GM12891 (cell line): ENCODE measurements at places on chromosomes 5 and 9.

GRCh38 chr5:177569894-177570293, 15.5 kb upstream of the FAM193B start:
- no peak for DNase-seq

GRCh38 chr9:38413283-38413682, 11.0 kb downstream of the IGFBPL1 start:
- DNase-seq: no peak

DNA sequence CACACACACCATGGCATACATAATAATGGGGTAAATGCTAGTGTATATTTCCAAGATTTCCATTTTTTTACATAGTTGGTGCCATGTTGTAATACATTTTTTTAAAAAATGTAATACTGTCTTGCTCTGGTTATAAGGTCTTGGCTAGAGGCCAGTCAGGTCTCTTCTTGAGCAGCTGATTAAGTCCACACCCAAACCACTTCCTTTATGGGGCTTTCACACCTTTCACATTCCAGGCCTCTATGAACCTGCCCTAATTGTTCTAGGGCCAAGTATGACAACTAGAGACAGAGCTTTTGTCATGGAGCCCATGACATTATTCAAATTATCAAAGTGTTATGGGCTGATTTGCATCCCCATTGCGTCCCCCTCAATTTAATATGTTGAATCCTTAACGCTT, 495.6 kb upstream of the CTNND2 start:
- no peak for DNase-seq

GRCh38 chr9:128136816-128137793, 9.6 kb upstream of the PTGES2 start:
- DNase-seq: no peak

DNA sequence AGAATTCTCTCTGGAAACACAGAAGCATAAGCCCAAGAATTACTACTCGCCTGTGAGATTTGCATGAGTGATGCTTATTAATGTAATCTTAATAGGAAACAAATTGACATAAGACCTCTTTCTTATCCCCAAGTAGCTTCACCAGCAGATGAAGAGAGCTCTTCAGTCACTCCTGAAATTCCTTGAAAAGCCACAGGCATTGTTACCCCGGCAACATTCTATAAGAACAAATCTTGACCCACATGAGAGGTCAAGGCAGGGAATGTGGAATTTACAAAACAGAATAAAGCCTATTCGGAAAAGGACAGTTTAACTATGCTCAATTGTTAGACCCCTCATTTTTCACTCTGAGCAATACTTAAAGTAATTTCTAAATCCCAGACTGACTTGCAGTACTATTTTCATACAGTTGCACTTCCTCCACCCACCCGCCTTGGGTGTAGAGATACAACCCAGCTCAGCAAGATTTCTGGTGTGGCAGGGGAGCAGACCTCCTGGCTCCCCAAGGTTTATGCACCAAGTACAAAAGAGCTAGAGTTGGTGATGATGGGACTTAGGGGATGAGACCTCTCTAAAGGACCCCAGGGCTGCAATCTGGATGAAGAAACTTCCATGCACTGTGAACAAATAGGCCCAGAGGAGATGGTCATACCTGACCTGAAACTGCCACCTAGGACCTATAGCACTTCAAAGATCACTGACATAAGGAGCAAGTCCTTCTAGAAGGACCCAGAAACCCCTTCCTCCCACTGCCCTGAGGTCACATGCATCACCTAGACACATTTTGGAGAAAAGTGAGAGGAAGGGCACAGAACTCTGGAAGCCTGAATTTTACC, 242.1 kb downstream of the ZNF608 start:
- DNase-seq: no peak

- no peak for DNase-seq
These were observed 646.6 kb downstream of the TLE4 start for GRCh38 chr9:80218328-80218727.

- DNase-seq: no peak
These were observed 1.2 kb downstream of the PCDHGB4 start for GRCh38 chr5:141388661-141389060.

GRCh38 chr5:130528474-130528873, 624.2 kb downstream of the CHSY3 start:
- DNase-seq: no peak

- DNase-seq: no peak
These were observed 2306.2 kb upstream of the ACO1 start for GRCh38 chr9:30078195-30078594.

GRCh38 chr5:57887851-57888621, 405.4 kb upstream of the ACTBL2 start:
- DNase-seq: no peak

DNA sequence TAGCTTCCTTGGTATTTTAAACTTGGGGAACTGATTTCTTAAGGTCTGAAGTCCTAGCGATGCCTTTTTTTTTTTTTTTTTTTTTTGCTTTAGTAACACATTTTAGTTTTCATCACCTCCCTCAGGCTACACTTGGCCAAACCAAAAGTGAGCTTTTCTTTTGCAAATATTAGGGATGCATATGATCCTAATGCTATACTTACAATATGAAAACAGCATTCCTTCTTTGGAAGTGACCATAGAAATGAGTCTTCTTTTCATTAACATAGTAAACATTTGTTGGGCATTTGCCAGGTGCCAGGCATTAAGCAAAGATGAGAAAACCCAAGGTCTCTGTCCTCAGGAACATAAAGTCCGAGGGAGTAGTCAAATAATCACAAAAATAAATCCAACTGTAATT, 189.8 kb downstream of the ALDH1A1 start:
- DNase-seq: no peak

DNA sequence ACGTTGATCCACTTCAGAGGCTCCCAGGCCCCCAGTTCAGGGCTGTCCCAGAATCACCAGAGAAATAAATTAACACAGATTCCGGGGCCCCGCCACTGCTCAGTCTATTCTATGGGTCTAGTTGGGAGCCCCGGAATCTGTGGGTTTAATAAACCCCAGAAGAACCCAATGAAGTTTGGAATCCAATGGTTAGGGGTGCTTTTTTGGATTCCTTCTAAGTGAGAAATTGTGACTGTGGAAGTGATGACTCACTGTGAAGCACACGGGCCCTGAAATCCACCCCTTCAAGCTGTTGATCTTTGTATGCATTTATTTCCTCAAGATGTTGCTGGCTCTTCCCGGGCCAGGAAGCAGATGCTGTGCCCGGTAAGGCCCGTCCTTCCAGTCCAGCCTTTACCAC, 57.3 kb upstream of the SLC28A3 start:
- DNase-seq: no peak
